Stomach (tissue), 19 donors: ENCODE measurements at places on chromosomes 2 and 18.

- DNase-seq, result no peak
Observed at GRCh38 chr2:138244501-138244925, 257.1 kb upstream of the SPOPL start.

- DNase-seq, result no peak
Observed at GRCh38 chr2:12070581-12070980, 324.1 kb downstream of the LPIN1 start.

DNA sequence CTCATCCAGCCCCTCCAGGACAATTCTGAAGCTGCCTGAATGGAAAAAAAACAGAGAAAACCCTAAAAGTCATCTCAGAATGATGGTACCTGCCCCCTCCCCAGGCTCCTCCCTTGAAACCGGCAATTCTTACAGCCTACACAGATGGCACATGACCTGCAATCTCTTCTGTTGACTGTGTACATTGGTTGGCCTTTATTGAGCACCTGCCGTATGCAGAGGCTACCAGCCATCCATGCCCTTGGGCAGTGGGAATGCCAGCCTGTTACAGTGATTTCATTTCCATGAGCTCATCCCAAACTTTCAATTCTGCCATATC, 57.1 kb downstream of the EMX1 start:
- DNase-seq, result no peak

- no peak for DNase-seq
Observed at GRCh38 chr18:59921384-59921891, 21.6 kb downstream of the PMAIP1 start.

DNA sequence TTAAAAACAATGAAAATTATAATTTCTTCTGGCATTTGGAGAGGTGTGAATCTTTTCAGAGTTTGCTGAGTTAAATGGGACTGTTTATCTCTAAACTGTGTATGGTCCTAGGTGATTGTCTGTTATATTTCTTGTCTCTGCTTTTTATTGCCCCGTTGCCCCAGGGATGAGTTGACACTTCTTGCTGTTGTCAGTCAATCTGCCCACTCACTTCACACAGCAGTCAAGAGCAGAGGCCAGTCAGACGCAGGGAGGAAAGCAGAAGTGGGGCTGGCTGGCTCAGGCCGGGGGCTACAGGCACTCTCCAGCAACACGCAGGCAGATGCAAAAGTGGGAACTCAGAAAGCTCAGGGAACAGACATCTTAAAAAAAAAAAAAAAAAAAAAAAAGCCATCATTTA, 365.2 kb downstream of the CLIP4 start:
- no peak for DNase-seq
